ENCODE measurements at places on chromosomes 16 and 17. TPM values are rescaled to one million over a fixed set of nuclear protein-coding genes. Genes with fewer than 3 reads are reported as not detected.
A peak's percentile ranks its signal among the peaks of the same experiment; 100 is the strongest.

DNA sequence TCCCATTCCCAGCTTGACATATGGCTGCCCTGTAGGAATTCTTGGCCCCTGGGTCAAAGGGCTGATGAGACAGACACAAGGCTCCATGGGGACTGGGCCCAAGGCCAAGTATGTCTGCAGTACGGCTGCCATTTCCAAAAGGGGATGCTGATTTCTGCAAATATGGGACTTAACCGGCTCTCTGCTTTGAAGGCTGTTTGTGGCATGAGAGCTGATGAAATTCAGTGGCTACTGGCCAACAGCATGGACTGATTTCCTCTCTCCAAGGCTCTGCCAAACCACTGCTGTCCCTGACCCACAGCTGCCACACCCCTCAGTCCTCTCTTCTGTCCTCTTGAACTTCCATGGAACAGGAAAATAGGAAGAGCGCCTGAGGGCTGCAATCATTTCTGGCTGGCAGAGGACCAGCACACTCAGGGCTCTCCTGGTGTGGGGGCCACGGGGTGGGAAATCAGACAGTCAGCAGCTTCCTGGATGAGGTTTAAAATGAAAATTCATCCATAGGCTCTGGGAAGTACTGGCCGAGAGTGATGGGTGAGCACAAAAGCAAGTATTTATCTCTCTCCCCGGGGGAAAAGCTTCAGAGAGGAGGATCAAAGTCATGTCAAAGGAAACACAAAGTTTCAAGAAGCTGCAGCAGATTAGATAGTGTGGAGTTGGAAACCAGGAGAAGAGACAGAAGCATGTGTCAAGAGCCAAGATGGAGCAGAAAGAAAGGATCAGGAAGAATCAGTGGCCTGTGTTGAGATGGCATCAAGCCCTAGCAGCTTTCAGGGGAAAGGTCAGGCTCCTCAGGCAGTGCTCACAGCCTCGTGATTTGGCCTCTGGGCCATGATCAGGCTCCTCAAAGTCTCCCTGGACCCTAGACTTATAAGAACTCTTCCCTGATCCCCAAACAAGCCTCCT lies 64.1 kb upstream of the SREBF1 start:
- peak; percentile 89 for DNase-seq

DNA sequence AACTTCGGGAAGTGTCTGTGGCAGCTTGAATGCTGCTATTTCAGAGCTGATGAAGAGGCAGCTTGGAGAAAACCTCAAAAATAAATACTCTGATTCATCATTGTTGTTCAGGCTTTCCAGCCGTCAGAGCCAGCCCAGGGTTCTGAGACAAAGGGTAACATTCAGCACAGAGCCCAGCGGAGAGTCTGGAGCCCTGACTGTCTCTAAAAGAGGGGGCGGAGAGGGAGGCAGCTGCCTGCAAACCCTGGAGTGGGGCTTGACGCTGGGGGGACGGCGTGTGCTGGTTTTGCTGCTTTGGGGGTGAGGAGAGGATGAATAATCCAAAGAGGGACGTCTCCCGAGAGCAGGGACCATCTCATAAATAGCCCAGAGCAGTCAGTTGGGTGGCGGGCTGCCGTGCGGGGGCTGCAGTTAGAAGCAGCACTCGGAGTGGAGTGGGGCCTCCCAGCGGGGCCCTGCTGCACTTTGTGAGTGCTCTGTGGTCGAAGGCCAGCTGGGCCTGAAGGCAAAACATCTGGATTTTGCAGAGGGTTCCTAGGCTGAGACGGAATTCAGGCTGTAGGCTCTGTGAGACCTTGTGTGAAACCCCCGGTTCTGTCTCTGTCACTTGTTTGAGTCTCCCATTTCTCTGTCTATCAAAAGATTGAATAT lies 237.8 kb downstream of the PRKCA start:
- peak; percentile 76 for DNase-seq

The SAT2 gene
- 141 TPM for polyA plus RNA-seq

DNA sequence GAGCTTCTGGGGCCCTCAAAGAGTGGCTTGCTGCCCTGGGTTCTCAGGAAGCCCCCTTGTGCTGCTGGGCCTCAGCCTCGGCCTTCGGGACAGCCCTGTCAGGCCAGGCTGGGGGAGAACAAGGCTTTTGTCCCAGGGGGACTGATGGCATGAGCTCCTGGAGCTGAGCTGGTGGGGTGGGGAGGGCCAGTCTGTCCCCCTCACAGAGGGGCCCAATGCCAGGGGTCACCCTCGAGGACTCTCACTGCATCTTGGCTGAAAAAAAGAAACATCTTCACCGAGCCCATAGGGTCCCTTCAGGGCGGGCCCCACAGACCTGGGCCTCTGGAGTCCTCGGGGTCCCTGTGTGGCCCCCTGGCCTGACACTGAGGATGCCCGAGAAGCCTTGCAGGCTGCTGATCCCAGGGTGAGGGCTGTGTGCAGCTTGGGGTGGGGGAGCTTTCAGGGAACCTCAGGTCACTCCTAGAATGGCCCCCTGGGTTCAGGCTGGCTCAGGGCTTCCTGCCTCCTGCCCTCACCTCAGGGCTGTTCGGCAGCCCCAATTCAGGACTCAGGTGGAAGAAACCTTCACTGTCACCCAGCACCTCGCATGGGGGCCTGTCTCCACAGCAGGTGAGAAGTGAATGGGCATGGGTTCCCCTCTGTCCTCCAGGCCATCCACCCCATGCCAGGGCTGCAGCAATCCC lies 90.5 kb downstream of the TNFRSF13B start:
- DNase-seq, result no peak

DNA sequence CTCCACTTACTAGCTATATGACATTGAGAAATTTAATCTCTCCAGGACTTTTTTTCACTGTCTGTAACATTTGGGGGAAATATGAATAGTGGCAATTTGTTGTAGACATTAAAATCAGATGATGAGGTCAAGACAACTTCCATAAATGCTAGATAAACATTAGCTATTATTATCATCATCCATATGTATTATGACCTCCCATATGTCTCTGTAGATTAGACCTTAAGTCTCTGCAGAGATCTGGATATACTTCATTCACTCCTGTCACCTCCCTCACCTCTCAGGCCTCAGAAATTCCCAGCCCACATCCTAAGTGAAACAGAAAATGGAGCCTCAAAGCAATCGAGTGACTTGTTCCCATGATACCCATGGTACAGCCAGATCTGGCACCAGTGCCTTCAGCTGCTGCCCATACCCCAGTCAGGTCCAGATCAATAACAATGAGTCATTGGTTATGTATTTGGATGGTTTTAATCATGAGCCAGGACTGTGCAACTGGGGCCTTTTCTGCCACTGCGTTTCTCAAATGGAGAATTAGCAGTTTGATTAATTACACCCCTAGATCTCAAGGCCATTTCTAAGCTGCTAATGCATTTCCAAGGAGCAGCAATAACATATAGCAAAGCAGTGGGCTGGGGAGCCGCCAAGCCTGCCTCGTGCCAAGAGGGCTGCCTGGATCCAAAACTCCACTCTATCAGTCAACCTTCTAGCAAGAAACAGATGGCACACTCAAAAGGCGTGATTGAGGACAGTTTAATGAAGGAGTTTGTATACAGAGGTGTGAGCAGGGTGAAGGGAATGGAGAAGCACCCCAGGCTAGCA lies 2.6 kb upstream of the FDXR start:
- no peak for DNase-seq

All from right cardiac atrium (tissue), 5 donors.